ENCODE measurements at places on chromosomes 7 and 10.
A peak's percentile ranks its signal among the peaks of the same experiment; 100 is the strongest.

DNA sequence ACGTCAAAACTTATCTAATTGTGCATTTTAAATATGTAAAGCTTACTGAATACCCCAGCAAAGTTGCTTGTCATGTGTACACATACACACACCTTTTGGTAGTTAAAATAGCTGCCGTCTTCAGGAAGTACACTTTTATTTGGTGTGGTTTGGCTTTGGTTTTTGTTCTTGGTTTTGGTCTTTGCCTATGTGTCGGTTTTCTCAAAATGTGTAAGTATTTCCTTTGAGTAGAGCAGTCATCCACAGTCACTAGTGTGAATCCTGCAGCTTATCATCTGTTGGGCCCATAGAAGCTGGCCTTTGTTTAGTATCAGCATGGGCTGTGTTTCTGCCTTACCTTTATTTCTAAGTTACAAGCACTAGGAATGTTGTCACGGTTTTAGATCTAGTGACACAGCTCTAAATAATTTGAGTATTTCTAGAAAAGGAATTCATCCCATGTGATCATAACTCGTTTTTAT lies 35.3 kb downstream of the NET1 start:
- no peak for DNase-seq

GRCh38 chr7:96833676-96834453 lies 124.2 kb upstream of the SEM1 start:
- DNase-seq = no peak

DNA sequence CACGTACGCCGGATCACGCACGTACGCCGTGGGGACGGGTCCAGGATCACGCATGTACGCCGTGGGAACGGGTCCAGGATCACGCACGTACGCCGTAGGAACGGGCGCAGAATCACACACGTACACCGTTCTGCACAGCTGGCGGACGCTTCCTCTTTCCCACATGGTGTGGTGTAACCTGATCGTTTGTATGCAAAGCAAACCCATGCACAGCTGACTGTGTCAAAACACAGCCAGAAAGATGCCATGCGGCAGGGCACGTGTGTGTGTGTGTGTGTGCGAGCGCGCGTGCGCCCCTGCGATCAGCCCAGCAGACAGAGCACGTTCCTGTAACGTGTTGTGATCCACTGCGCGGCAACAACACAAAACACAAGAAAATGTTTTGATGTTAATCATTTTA lies 573.6 kb downstream of the DNAJB6 start:
- DNase-seq = no peak

DNA sequence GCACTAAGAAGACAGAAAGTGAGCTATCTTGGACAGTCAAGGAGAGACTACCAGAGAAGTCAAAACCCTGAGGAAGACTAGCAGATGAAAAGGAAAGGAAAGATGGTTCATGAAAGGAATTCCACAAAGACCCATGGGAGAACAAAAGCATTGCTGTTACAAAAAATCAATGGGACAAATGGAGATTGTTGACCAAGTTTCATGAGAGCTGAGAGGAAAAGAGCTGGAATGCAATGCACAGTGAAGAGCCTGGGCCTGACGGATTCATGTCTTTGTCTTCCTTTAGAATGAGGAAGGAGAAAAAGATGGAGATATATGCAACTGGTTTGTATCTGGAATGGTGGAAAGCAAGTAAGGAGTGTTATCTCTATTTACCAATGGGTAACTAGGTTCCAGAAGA lies 17.3 kb downstream of the TMEM243 start:
- no peak for DNase-seq

DNA sequence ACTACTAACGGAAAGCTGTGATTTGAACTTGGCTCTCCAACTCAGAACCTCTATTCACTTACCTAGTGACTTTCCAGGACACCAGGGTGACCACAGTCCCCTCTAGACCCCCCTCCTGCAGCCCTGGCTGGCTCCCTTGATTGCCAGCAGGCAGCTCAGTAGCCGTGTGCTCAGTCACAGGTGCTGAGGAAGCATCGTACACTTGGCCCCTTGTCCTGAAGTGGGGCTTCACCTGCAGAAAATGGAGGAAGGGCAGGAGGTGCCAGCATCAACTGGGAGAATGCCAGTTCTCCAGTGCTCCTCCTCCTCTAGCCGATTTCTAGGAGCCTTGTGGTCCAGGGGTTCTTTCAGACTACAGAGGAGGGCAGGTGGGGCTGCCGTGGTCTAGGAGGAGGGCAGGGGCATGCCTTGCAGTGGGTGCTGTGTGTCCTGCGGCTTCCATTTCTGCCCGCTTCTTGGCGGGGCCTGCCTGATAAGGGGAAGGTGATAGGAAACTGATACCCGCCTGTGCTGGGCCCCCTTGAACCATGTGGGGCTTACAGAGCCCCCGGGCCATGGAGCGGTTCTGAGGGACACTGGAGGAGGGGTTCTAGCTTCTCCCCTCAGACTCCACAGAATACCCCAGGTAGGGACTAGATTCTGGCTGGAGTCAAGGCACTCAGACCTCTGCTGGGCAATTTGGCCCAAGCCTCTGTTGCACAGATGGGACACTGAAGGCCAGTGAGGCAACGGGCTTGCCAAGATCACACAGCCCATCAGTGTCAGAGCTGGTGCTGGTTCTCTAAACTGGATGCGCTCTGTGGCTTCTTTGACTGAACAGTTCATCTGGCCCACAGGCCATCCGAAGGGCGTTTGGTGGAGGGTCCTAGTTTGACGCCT lies 14.0 kb downstream of the FAM241B start:
- DNase-seq = no peak

GRCh38 chr7:75596727-75597614 lies 104.9 kb downstream of the SPDYE5 start:
- DNase-seq = no peak

- DNase-seq = peak; percentile 26
Measured at GRCh38 chr7:103065667-103066066, 8.9 kb downstream of the FBXL13 start.

- DNase-seq = no peak
Measured at GRCh38 chr10:47309408-47310089, 9.6 kb downstream of the GDF10 start.

DNA sequence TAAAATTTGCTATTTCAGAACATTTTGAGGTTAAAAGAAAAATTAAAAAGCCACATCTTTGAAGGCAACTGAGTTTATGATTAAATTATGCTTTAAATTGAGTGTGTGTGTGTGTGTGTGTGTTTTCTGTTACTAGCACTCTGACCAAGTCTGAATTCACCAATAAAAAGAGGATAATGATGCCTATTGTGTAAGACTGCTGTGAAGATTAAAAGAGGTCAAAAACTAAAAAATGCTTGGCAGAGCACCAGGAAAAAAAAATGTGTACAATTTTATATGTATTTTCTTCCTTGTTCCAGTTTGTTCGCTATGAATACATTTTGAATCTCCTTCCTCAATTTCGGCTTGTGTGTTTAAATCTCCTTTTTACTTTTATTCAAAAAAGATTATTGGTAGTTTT lies 316.6 kb upstream of the MAGI2 start:
- no peak for DNase-seq

- no peak for DNase-seq
Measured at GRCh38 chr10:58554316-58554715, 41.6 kb downstream of the BICC1 start.

GRCh38 chr10:125149036-125149679 lies 11.2 kb downstream of the CTBP2 start:
- DNase-seq = no peak

DNA sequence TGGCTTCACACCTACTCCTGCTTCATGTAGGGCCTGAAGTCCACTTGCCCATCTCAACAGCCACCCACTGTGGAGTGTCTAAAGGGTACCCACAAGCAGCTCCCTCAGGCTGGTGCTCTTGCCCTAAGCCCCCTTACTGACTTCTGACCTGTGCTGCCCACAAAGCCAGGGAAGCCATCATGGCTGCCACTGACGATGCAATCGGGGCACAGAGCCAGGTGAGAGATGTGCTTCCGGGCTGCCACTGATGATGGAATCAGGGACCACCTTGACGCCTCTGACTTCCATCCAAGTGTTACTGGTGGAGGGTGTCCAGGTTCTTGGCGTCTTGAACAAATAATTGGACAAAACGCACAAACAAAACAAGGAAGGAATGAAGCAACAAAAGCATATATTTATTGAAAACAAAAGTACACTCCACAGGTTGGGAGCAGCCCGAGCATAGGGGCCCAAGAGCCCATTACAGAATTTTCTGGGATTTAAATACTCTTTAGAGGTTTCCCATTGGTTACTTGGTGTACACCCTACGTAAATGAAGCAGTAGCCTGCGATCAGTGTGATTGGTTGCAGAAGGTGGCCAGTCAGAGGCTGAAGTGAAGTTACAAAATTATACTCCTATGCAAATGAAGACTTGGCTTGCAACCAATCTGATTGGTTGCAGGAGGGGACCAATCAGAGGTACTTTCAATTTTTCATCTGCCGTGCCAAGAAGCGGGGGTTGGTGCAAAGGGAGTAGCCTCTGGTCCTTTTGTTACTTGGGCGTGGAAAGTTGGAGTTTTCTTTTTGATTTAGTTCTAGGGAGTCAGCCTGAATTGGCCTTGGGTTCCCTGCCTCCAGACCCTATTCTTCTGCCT lies 4.5 kb downstream of the CPA2 start:
- no peak for DNase-seq

GRCh38 chr7:142108728-142109505 lies 2.6 kb upstream of the MGAM2 start:
- DNase-seq = no peak

DNA sequence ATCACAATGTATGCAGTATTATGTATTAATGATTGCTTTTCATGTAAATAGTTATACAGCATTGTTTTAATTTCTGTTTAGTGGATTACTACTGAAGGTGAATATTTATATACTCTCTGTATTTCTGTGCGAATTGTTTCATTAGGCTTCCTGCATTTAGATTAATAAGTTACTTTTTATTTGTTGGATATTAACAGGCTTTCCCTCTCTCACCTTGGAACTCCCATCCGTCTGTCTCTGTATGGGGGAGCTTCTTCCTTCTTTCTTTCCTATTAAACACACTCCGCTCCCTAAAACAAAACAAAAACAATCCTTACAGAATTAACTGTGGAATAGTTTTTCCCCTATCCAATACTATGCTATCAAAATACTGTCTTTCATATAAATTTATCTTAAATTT lies 205.1 kb downstream of the CACNB2 start:
- no peak for DNase-seq
